ENCODE measurements at places on chromosomes 3 and 15.

- no peak for DNase-seq
These were observed 44.8 kb upstream of the ADAMTS9 start for GRCh38 chr3:64732576-64732975.

GRCh38 chr3:52017586-52017985, 21.9 kb upstream of the RPL29 start:
- DNase-seq = no peak

- DNase-seq = no peak
These were observed 226.1 kb upstream of the BHLHE40 start for GRCh38 chr3:4753073-4753691.

DNA sequence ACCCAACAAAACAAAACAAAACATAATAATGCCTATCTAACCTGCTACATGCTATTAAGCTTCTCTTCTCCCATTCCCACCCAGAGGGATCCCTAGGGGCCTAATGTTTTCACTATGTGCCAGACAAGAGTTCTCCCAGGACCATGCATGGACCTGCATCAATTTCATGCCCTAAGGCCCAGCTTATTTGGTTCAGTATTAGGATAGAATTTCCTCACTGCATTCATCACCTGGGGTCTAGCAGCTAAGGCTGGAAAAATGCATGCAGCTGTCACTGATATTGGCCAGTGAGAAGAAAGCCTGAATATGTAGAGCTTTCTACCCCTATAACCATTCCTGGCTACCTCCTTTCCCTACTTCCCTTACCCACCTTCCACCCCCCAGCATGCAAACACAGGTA, 2.0 kb upstream of the HCLS1 start:
- no peak for DNase-seq

- no peak for DNase-seq
These were observed 266.6 kb upstream of the TBL1XR1 start for GRCh38 chr3:177463863-177464262.

- DNase-seq = no peak
These were observed 60.2 kb downstream of the AMOTL2 start for GRCh38 chr3:134313847-134314587.

GRCh38 chr3:101273156-101273555, 47.2 kb downstream of the IMPG2 start:
- peak; percentile 70 for DNase-seq

- DNase-seq = no peak
These were observed 180.5 kb downstream of the RSL24D1 start for GRCh38 chr15:55016225-55016624.

- no peak for DNase-seq
These were observed 79.9 kb upstream of the ONECUT1 start for GRCh38 chr15:52870015-52870414.

- DNase-seq = peak; percentile 60
These were observed 12.3 kb upstream of the P2RY14 start for GRCh38 chr3:151290673-151291072.

DNA sequence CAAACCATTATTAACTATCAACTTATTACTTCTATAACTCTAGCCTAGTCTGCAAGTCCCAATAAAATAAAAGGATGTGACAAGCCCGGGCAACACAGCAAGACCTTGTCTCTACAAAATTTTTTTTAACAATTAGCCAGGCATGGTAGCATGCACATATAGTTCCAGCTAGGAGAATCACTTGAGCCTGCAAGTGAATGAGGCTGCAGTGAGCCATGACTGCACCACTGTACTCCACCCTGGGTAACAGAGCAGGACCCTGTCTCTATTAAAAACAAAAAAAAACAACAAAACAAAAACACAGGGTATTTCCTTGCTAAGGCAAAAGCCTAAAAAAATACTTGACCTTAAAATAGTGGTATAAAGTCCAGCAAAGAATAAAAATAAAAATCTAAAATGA, 31.4 kb downstream of the ANKRD28 start:
- DNase-seq = no peak

DNA sequence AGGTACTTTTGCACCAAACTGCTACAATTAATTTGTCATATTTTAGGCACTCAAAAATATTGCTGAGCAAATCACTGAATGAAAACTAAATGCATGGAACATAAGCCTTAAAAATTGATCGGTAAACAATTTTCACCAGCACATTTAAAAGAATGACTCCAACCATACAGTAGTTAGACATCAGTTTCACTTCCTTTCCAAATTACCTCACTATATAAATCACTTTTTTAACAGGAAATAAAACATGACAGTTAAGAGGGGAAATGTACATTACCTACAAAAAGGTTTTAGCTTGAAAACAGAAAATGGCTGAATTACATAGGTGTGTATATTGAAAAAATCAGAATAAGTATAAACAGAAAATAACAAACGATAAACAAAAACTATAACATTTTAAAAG, 108.4 kb downstream of the SERPINI1 start:
- DNase-seq = no peak

DNA sequence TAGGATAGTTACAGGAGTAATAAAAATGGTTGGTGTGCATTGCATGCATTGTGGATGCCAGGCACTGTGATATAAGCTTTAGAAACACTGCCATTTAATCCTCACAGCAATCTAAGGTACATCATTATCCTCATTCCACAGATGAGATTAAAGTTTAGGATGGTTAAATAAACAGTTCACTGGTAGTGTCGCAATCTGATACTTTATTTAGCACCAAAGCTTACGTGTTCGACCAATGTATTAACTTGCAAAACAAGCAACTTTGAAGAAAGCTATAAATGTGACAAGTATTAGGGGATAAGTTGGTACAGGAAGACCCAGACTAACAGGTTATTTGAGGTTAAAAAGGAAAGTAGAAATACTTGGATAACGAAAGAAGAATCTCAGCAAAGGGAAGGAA, 150.5 kb upstream of the ZNF385D start:
- no peak for DNase-seq

DNA sequence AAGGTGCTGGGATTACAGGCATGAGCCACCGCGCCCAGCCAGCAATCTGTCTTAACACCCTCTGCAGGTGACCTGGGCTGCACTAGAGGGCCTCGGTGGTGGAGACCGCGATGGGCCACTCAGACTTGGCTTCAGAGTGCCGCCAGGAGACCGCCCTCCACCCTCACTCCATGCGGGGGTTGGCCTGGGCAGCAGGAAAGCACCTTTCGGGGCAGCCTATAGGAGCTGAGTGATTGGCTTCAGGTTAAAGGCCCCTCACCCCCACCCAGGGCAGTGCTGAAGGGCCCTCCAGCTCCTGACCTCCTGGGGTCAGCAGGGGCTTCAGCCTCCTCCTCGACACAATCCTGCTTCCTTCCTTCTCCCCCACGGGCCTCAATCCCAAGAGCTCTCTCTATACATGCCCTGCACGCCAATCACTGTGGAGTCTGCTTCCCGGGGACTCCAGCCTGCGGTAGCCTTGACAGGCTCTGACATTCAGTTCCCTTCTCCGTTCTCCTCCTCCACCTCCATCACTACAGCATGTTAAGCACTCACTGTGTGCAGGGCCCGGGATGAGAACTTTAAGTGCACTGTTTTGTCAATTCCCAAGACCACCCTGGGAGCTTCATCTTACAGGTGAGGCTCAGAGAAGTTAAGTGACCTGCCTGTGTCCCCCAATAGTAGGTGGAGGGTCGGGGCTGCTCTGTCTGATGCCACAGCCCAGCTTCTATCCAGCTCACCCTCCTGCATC, 225.3 kb downstream of the XXYLT1 start:
- DNase-seq = no peak

- DNase-seq = no peak
These were observed 172.9 kb upstream of the TOPAZ1 start for GRCh38 chr3:44068753-44069152.

GRCh38 chr3:47366833-47367232, 14.0 kb upstream of the PTPN23 start:
- no peak for DNase-seq

- no peak for DNase-seq
These were observed 20.6 kb downstream of the FOXP1 start for GRCh38 chr3:71562938-71563337.

DNA sequence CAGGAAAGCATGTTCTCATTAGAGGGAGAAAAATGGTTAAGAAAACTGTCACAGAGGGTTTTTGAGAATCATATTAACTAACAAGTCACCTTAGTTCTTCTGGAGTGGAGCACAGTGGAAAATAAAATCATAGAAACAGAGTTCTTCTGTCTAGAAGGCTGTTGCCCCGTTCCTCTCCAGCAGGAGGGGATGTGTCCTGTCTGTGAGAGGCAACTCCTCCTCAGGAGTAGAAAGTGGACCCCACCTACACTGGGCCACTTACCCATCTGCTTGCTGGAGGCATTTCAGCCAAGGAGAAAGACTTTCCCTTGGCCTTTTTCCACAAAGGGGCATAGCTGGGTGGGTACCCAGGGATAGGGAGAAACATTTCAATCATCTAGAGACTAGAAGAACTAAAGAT, 106.6 kb downstream of the SSR3 start:
- DNase-seq = no peak

DNA sequence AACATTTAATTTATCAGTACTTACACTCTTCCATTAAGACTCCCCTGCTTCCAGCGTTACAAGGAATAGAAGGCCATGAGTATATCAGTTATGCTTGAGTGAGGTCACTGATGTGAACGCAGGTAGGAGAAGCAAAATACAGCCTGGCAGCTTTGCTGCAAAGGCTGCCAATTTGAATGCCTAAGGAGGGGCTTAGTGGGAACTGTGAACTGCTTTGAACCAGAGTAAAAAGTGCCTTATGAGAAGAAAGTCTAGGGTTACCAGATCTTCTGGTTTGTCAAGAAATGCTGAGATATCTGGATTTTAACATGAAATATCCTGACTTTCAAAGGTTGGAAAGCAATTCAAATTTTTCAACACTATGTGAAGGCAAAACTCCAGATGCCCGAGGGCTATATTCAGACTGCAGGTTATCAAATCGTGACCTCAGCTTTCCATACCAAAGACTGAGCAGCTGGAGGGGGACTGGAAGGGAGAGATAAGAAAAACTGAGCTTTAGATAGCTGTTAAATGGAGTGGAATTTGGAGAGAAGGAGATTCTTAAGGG, 446.3 kb upstream of the NECTIN3 start:
- DNase-seq = no peak

DNA sequence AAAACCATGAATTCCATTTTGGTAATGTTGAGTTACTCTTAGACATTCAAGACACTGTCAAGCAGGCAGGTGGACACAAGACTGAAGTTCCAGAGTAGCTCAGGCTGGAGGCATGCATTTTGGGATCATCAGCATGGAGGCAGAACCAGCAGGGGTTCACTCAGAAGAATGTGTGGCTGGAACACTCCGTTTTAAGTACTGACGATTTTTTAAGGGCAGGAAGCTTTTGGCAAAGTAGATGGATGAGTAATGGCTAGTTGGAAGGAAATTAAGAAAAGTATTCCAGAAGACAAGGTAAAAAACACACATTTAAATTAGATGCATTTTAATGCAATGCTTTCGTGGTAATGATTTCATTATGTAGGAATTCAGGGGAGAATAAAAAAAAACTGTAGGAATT, 420.4 kb downstream of the ROBO2 start:
- DNase-seq = no peak

- no peak for DNase-seq
These were observed 8.0 kb downstream of the NISCH start for GRCh38 chr3:52463416-52463815.

DNA sequence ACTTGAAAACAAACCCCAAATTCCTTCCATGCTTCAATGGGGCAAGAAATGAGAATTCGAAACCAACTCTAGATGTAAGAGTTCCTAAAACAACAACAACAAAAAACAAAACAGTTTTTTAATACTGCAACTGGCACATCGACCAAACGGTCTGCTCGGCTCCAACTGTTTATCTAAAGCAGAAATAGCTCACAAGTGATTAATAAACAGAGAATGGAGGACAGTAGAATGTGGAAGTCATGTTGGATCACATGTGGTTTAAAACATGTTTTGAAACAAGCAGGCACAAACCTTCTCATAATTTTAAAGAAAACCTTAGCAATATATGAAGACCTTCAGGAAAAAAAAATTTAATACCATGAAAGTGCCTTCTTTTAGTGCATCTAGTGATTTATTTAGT, 55.1 kb downstream of the SETMAR start:
- no peak for DNase-seq

DNA sequence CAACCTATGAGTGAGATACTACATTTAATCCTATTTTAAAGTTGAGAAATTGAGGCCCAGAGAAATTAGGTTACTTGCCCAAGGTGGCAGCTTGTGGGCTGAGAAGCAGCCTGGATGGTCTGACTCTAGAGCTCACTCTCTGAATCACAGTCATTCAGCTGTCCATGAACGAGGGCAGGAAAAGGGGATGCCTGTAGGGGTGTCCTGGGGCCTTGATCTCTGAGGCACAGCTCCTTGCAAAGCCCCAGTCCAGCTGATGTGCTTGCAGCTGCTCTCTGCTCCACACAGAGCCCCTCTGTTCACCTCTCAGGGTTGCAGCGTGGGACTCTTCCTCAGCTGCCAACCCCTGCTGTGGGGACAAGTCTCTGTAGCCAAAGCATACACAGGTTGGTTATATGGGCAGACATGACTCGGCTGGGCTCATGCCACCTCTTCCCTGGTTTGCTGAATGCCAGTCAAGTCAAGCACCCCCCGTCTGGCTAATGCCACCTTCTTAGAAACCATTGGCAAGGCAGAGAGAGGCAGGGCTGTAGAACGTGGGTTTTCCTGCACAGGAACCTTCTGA, 56.8 kb downstream of the GASK1A start:
- peak; percentile 32 for DNase-seq

- peak; percentile 85 for DNase-seq
These were observed 1.5 kb upstream of the TNK2 start for GRCh38 chr3:195909644-195910498.

Data from brain (organoid and tissue), 16 donors.